Stimulated activated naive CD4-positive, alpha-beta T cell treated with Interleukin-2 at 50 U/mL for 16 hours (primary cell): ENCODE measurements at places on chromosomes 13 and 19.
A peak's percentile ranks its signal among the peaks of the same experiment; 100 is the strongest.

GRCh38 chr19:39240421-39240820 lies 4.4 kb downstream of the IFNL3 start:
- no peak for DNase-seq

DNA sequence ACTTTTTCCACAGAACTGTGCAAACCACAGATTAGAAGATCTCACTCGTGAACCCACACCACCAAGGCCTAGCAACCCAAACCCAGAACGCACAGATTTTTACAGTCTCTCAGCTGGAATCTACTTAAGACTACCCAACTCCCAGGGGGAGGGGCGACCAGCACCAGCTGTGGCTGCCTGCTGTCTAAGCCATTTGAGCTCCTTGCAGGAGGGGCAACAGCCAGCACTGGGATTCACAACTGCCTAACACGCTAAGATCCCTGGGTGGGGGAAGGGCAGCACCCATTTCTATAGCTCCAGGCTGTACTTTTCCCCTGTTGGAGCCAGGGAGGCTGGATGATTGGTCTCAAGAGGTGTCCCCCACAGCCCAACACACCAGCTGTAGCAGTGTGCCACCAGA lies 368.8 kb downstream of the SUCLA2 start:
- DNase-seq: no peak

- peak; percentile 86 for DNase-seq
These were observed 4.8 kb downstream of the IER2 start for GRCh38 chr19:13154911-13155471.

DNA sequence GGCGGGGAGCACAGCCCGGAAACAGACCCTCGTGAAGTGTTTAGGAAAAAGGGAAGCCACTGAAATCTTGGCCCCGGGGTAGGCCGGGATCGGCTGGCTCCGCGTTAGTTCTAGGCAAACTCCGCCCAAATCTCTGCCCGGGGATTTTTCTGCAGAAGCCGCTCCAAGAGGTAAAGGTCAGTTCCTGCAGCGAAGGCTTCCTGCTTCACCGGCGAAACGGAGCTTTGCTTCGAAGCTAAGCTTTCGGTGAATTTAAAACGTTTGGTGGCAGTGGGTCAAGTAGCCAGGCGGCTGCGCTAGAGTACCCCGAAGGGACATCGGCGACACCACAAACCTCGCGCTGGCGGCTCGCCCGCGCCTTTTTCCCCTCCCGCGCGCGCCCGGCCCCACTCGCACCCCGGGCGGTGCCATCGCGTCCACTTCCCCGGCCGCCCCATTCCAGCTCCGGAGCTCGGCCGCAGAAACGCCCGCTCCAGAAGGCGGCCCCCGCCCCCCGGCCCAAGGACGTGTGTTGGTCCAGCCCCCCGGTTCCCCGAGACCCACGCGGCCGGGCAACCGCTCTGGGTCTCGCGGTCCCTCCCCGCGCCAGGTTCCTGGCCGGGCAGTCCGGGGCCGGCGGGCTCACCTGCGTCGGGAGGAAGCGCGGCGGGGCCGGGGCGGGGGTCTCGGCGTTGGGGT lies 441 bp downstream of the GJB2 start:
- no peak for DNase-seq

DNA sequence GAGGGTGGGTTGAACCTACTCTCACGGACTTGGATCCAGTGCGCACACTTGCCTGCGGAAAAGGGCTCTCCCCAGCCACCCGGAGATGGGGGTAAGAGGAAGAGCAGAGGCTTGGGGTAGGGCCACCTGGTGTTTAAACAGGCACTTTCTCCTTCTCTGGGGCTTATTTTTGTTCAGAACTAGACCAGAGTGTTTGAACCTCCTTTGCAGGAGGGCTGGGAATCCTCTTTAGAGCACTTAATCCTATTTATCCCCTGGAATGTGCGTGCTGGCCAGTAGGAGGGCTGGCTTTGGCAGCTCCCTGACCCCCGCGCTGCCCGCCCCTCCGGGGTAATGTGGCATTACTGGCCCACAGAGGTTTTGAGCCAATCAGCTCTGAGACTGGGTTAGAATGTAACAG lies 2.0 kb downstream of the RGS9BP start:
- no peak for DNase-seq

- DNase-seq: no peak
These were observed 7.4 kb downstream of the FCER2 start for GRCh38 chr19:7694499-7694898.

- DNase-seq: no peak
These were observed 263.5 kb downstream of the GPC5 start for GRCh38 chr13:91661692-91662490.

DNA sequence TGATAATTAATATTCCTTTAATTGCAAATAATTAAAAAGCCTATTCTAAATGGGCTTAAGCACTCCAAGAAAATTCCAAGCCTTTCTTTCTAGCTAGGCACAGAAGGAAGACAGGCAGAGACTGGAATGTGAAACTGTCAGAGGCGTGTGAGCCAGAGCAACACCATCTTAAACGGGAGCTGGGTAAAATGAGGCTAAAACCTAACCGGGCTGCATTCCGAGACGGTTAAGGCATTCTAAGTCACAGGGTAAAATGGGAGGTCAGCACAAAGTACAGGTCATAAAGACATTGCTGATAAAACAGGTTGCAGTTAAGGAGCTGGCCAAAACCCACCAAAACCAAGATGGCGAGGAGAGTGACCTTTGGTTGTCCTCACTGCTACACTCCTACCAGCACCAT lies 300.4 kb downstream of the SLITRK6 start:
- no peak for DNase-seq

DNA sequence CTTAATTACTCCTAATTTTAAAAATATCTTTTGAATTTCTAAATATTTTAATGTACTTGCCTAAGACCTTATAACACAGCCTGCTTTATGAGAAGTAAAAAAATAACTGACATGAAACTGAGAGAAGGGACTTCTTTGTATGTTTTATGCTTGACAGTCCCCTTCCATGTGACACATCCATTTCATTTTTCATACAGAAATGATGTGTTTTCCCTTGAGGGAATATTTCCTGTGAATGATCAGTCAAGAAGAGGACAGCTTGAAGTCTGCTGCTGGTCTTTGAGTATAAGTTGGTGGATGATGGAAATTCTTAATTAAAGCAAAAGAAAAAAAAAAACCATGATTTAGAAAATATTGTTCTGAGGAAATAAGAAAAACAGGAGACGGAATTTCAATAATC lies 230.4 kb upstream of the KLHL1 start:
- DNase-seq: no peak

DNA sequence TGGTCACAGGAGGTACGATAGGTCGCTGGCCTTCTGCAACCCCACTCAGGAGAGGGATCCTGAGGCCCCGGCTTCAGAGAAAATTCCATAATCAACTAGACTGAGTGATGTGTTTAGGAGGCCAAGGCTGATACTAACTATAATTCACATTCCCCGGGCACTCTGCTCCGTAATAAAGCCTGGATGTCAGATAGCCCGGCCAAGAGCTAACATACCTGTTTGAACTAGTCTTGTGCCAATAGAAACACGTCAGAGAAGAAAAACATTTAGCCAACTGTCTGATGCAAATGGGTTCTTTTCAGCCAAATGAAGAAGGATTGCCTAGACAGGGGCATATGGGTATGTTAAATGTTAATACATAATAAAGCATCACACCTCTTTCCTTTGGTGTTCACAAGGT lies 204.2 kb downstream of the TSHZ3 start:
- no peak for DNase-seq

DNA sequence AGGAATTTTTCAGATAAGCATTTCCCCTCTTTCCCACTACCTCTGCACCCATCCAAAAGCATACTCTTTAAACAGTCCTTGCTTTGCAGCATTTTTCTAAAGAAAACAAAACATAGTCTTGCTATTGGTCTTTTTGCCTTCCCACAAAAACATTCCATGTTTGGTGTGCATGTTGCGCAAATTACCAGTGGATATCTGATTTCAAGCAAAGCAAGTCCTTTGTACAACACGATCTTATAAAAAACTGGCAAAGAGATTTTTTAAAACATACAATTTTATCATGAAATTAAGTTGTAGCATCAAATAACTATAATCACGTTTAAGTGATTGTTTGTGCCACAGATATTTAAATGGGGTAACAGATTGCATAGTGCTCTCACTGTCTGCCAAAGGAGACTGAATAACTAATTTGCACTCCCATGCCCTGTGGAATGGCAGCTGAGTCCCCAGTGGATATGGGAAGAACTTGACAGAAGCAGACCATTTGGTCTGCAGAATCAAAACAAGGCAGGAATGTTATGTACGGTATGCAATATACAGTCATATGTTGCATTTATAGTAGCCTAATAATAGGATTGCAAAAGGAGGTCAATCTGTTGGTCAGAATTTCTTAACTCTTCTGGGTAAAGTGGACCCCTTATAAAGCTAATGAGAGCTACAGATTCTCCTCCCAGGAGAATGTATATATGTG lies 285.7 kb downstream of the TBC1D4 start:
- DNase-seq: no peak

GRCh38 chr19:40356681-40357595 lies 8.4 kb downstream of the PLD3 start:
- no peak for DNase-seq

GRCh38 chr13:46846726-46847125 lies 49.8 kb upstream of the ESD start:
- no peak for DNase-seq

DNA sequence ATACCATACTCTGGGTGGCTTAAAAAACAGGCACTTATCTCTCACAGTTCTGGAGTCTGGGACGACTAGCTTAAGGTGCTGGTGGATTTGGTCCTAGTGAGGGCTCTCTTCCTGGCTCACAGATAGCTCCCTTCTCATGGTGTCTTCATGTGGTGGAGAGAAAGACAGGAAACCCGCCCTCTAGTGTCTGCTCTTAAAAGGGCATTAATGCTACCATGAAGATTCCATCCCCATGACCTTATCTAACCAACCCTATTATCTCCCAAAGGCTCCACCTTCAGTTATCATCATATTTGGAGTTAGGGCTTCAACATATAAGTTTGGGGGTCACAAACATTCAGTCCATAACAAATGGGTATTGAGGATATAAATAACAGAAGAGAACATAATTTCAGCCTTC lies 139.4 kb downstream of the HS6ST3 start:
- no peak for DNase-seq

GRCh38 chr13:80389073-80390038 lies 48.4 kb upstream of the SPRY2 start:
- DNase-seq: no peak

GRCh38 chr13:23865026-23865425 lies 24.2 kb downstream of the MIPEP start:
- DNase-seq: no peak

DNA sequence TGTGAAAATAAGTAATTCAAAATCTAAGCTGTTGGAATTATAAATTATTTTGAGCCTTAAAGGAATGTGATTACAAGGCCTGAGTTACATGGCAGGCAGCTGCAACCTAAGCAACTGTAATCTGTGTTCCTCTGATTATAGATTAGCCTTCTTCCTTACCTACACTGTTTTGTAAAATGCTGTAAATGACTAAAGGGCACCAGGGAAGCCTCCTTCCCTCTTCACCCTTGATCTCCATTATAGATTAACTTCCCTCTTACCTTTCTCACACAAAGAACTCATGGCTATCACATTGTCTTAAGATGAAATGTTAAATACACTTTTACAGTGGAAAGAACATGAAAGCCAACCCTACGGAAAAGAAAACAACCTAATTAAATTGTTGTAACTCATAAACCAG lies 423.7 kb upstream of the KLF12 start:
- DNase-seq: no peak

DNA sequence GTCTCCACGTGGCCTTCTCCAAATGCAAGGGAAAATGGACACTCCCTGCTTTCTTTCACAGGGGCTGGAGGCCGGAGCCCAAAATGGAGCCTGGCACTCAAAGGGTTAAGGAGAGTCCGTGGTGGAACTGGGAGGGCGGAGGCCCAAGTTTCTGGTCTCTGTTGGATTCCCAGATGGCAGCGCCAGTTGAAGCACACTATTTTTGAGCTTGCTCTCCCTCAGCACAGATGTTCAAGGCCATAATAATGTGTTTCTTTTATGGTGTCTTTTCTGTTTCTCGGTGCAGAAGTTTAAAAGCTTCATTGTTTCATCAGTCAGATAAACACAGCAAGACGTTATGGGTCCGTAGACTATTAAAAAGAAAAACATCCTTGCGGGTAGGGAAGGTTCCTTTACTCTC lies 67.6 kb downstream of the TNFRSF19 start:
- no peak for DNase-seq

DNA sequence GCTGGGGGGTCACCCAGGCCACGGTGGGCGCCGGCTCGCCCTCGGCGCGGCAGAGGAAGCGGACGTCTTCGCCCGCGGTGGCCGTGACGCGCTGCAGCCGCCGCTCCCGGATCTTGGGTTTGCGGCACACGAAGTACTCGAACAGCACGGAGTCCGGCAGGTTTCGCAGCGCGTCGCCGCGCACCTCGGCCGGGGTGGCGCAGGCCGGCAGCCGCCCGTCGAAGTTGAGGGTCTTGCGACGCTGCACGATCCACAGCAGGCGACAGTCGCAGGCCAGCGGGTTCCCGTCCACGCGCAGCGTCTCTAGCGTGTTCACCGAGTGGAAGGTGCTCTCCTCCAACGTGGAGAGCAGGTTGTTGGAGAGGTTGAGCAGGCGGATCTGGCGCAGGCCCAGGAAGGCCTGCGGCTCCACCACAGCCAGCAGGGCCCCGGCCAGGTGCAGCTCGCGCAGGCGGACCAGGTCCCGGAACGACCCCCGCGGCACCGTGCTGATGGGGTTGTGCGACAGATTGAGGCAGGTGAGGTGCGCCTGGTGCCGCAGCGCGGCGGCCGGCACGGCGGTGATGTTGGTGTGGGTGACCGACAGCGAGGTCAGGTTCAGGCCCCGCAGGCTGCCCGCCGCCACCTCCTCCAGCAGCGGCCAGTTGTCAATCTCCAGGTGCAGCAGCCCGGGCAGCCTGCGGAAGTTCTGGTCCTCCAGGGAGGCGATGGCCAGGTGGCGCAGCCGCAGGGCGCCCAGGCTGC lies 8.6 kb upstream of the PEAK3 start:
- DNase-seq: no peak

DNA sequence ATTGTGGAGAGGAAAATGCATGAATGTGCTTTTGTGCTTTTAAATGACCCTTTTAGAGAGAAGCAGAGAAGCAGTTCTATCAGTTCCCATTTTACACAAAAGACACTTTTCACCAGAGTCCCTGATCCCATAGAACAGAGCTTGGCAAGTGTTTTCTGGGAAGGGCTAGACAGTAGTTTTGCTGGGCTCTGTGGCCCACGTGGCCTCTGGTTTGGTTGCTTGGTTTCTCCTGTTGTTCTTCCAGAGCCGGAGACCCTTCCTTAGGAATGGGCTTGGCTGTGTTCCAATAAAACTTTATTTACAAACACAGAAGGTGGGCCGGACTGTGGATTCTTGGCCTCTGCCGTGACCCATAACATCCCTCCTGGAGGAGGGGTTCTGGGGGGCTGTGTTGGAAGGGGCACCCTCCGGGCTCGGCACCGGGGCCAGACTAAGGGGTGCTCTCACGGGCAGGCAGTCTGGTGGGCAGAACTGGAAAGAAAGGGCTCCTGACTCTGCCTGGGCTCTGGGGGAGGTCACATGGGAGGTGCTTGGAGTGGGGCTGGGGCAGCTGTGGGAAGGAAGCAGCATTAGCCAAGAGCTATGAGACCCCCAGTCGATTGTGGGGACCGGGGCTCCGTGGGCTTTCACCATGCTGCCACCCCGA lies 3.2 kb downstream of the SPPL2B start:
- DNase-seq: no peak
